ENCODE measurements at places on chromosomes 2 and 18.

- no peak for DNase-seq
Observed at GRCh38 chr2:201777043-201777442, 3.7 kb downstream of the ALS2 start.

GRCh38 chr2:20677301-20678085, 10.5 kb downstream of the GDF7 start:
- DNase-seq = no peak

DNA sequence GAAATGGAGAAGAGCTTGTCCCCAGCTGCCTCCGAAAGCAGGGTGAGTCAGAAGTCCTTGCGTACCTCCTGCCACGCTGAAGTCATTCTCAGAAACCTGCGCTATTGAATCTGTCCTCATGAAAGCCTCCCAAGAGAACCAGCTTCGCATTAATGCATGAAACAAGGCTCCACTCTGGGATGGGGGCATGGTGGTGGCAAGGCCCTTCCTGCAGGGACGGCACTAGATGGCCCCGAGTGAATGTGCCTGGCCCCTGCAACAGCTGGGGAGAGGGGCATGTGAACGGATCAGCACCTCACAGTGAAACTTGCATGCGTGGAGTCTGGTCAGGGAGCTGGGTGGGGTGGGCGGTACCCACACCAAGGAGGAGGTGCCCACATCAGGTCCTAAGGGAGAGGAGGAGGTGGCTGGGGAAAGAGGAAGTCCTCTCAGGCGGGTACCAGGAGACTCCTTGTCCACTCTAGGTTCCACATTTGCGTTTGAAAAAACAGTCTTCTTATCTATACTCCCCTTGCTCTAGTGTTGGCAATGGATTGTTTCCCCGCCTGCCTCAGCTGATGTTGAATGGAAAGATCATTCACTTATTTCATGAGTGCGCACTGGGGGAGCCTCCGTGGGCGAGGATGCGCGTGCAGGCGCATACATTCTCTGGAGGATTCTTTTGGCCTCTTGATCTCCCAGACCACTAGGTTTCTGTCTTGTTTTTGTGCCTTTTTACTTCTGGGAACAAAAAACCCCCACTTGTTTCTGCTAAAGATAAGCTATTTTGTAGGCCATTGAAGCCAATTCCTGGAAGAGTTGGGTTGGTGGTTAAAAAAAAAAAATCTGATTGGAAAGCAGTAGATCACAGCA, 104.7 kb downstream of the KLHL29 start:
- no peak for DNase-seq

DNA sequence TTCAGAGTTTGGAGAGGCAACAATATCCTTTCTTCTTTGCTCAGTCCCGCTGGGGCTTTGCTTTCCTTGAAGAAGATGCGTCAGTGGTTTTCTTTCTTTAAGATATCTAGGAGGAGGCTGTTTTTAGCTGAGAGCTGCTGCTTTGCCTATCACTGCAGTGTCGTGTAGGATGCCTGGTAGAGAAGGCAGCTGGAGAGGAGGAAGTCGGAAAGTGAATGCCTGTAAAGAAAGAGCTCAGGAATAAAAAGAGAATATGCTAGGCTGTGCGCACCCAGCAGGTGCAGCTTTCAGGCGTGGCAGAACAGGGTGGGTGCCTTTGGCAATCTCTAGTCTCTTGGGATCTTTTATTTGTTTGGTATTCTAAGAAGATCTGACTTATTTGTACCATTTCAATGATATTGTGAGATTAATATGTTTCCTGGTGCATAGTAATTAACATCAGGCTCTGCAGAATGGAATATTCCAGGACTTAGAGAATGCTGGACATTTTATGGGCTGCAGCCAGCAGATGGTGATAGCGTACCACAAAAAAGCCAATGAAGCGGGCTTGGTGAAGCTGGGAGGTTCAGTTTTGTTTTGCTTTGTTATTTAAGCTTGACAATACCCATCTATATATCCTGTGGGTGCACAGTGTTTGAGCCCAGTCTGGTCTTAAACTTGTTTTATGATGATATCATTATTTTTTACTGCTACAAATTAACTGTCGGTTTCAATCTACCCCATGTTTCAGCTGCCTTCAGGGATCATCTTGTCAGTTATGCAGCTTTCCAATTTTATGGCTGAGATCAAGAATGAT, 34.9 kb downstream of the CAVIN2 start:
- DNase-seq = peak; percentile 66

GRCh38 chr2:130391872-130392670, 36.2 kb downstream of the PTPN18 start:
- DNase-seq = no peak

GRCh38 chr2:64594226-64594989, 59.3 kb downstream of the SERTAD2 start:
- DNase-seq = peak; percentile 37

All from kidney capillary endothelial cell (primary cell).